ENCODE measurements at places on chromosomes 4 and X.
A peak's percentile ranks its signal among the peaks of the same experiment; 100 is the strongest.

GRCh38 chr4:38600575-38600974, 63.4 kb upstream of the KLF3 start:
- peaks cover 20% of the 10 kb centered on the region for H3K4me1 ChIP-seq
- H3K27ac ChIP-seq = no peak overlapping the region
- no peaks in the 10 kb centered on the region for H3K36me3 ChIP-seq
- H3K27me3 ChIP-seq = no peaks in the 10 kb centered on the region
- DNase-seq = no peak

DNA sequence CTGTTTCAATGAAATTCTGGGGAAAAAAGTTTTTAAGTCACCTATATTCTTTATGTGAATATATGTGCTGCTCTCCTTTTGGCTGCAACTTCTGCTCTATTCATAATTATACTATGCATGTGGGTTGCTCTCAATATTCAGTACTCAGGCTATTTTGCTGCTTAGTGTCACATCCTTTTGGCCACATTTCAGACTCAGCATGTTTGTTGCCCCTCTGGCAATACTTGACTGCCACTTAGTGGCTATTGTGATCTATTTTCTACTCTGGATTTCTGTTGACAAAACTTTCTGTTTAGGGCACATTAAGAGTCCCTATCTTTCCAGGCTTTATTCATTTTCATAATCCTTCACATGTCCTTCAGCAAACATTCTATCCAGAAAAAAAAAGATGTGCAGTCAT, 15.8 kb upstream of the CT45A1 start:
- no peaks in the 10 kb centered on the region for H3K4me1 ChIP-seq
- peaks cover 36% of the 10 kb centered on the region for H3K27me3 ChIP-seq
- H3K36me3 ChIP-seq = no peaks in the 10 kb centered on the region
- H3K4me3 ChIP-seq = no peak overlapping the region
- H3K27ac ChIP-seq = no peak overlapping the region
- no peak for DNase-seq

DNA sequence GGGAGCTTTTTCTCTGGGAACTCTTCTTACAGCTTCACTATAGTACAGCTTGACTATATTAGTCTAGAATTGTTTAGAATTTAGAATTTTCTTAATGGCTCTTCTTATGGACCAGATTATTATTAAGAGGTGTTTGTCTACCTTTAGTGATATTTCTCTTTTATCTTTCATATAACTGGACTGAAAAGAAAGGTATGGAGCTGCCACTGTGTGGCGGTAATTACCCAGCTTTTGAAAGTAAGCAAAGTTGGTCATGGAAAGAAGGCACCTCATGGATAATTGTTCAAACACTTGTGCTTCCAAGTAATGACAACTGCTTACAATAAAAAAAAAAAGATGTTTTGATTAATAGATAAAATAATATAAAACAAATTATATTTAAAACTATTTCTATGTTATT, 1112.5 kb downstream of the TECRL start:
- no peak overlapping the region for H3K4me3 ChIP-seq
- no peak overlapping the region for H3K27ac ChIP-seq
- no peaks in the 10 kb centered on the region for H3K4me1 ChIP-seq
- H3K27me3 ChIP-seq = no peaks in the 10 kb centered on the region
- DNase-seq = no peak

GRCh38 chrX:129655547-129656249, 942 bp upstream of the APLN start:
- DNase-seq = no peak
- peak overlapping the region; percentile 50 for H3K4me3 ChIP-seq
- no peaks in the 10 kb centered on the region for H3K36me3 ChIP-seq
- H3K4me1 ChIP-seq = peaks cover 10% of the 10 kb centered on the region
- peaks cover 46% of the 10 kb centered on the region for H3K27me3 ChIP-seq
- no peak overlapping the region for H3K27ac ChIP-seq

DNA sequence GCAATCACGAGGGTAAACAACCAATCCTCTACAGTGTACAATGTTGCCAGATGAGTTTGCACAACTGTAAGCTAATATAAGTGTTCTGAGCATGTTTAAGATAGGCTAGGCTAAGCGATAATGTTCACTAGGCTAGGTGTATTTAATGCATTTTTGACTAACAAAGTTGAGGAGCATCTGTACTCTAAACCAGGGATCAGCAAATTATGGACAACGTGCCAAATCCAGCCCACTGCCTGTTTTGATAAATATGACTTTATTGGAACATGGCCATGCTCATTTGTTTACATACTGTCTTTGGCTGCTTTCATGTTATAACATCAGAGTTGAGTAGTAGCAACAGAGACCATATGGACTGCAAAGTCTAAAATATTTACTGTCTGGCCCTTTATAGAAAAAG, 46.3 kb upstream of the ARHGEF6 start:
- no peak overlapping the region for H3K4me3 ChIP-seq
- H3K36me3 ChIP-seq = no peaks in the 10 kb centered on the region
- H3K4me1 ChIP-seq = no peaks in the 10 kb centered on the region
- H3K27ac ChIP-seq = no peak overlapping the region

GRCh38 chr4:94640151-94640550, 117.6 kb upstream of the BMPR1B start:
- H3K27ac ChIP-seq = no peak overlapping the region
- no peaks in the 10 kb centered on the region for H3K4me1 ChIP-seq
- H3K27me3 ChIP-seq = no peaks in the 10 kb centered on the region
- no peak overlapping the region for H3K4me3 ChIP-seq

- DNase-seq = no peak
- peaks cover 8% of the 10 kb centered on the region for H3K4me1 ChIP-seq
- peak overlapping the region; percentile 42 for H3K27ac ChIP-seq
- peaks cover 4% of the 10 kb centered on the region for H3K27me3 ChIP-seq
- H3K36me3 ChIP-seq = no peaks in the 10 kb centered on the region
Observed at GRCh38 chr4:158535130-158535614, 13.5 kb downstream of the RXFP1 start.

DNA sequence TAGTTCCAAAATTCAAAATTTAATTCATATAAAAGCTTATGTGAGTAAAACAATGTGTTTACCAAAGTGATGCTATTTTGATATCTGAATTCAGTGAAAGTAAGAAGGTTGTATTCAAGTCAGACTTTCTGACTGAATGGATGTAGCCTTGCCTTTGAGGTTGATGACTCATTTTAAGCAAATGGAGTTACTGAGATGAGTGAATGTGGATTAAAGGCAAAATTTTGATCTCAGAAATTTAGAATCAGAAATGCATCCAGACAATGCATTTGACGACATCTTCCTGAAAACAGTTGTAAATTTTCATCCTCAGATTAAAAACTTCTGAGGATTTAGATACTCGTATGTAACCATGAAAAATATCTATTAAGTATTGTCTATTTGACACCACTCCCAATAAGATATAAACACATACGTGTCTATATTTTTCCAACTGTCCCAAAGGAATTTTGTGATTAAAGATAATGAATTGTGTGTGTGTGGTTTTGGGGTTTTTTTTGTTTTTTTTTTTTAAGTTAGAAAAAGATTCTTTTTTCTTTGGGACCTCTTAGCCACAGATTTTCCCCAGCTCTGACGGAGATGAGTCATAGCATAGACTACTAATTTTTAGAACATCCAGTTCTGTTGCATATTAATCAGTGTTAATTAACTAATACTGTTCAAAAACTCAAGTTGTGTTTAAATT, 34.4 kb downstream of the NFKB1 start:
- peaks cover 73% of the 10 kb centered on the region for H3K4me1 ChIP-seq
- DNase-seq = no peak
- H3K27ac ChIP-seq = peak overlapping the region; percentile 91
- H3K36me3 ChIP-seq = peaks cover 94% of the 10 kb centered on the region
- H3K4me3 ChIP-seq = peak overlapping the region; percentile 56
- H3K27me3 ChIP-seq = no peaks in the 10 kb centered on the region

DNA sequence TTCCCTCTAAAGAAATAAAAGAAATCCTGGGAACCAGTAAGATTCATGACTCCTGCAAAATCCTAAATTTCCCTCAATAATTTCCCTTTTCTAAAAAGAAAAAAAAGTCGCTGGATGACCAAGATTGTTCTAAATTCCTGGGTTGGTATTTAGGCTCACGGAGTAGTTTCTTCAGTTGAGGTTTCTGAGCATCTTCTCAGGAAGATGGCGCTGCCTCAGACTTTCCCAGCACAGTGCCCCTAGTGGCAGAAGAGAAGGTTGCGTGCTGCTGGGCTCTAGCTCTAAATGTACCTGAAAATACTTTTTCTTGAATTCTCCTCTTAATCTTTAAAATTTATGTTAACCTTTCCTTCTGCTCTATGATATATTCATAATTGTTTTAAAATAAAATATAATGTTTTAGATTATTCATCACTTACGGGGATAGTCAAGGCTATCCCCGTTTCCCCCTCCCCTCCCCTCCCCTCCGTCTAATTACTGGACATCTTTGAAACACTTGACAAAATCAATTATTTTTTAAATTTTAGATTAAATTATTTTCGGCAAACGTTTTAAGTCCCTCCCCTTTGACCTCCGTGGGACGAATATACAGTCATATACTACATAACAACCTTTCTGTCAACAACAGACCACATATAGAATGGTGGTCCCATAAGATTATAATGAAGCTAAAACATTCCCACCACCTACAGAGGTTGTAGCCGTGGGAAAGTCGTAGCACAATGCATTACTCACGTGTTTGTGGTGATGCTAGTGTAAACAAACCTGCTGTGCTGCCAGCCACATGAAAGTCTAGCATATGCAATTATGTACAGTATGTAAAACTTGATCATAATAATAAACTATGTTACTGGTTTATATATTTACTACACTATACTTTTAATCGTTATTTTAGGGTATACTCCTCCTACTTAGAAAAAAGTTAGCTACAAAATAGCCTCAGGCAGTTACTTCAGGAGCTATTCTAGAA, 41.0 kb upstream of the GATB start:
- H3K4me3 ChIP-seq = no peak overlapping the region
- no peaks in the 10 kb centered on the region for H3K27me3 ChIP-seq
- peak; percentile 76 for DNase-seq
- H3K4me1 ChIP-seq = no peaks in the 10 kb centered on the region

DNA sequence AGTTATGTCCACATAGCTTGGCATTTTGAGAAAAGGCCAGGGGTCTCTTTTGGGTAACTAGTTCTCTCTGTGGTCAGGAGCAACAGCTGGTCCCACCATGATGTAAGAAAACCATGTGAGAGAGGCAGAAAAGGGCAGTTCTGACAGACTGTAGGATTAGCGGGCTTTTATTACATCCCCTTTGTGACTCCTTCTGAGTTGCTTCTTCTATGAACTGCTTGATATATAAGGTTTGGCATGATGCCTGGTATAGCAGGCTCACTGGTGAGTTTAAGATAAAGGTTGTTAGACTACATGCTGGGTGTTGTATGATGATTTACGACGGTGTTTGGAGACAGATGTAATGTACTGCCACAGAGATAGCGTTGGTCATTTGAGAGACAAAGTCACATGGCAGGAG, 2308.1 kb upstream of the AGA start:
- DNase-seq = no peak
- no peak overlapping the region for H3K27ac ChIP-seq
- no peaks in the 10 kb centered on the region for H3K4me1 ChIP-seq
- no peaks in the 10 kb centered on the region for H3K36me3 ChIP-seq
- no peak overlapping the region for H3K4me3 ChIP-seq
- no peaks in the 10 kb centered on the region for H3K27me3 ChIP-seq

DNA sequence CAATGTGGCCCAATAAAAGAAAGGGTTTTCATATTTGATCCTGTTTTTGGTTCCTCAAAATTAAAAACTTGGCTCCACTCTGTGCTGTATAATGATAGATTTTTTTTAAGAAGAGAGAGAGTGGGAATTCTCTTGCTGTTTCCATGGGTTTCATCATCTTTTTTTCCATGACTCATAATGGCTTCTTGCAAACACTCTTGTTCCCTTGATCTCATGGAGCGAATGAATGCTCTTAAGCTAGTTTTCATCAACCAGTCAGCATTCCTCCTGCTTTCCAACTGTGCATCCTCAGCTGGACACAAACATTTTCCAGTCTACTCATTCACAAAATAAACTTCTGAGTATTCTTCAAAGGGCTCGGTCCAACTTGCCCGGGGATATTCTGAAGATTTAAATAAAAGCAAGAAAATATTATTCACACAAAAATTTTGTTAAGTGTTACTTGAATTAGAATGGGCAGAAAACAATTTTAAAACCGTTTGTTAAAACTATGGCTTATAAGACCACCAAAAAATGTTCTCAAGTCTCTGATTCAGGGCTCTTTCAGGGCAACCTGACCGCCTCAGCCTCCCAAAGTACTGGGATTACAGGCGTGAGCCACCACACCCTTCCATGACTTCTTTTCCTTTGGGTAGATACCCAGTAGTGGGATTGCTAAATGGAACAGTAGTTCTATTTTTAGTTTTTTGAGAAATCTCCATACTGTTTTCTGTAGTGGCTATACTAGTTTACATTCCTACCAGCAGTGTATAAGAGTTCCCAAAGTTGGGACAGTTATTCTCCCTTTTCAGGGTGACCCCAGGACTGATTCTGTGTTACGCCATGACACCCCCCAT, 64.7 kb downstream of the TMEM156 start:
- H3K27ac ChIP-seq = peak overlapping the region; percentile 78
- H3K4me3 ChIP-seq = no peak overlapping the region
- no peaks in the 10 kb centered on the region for H3K27me3 ChIP-seq
- DNase-seq = no peak
- peaks cover 20% of the 10 kb centered on the region for H3K4me1 ChIP-seq
- H3K36me3 ChIP-seq = peaks cover 59% of the 10 kb centered on the region

- H3K36me3 ChIP-seq = no peaks in the 10 kb centered on the region
- no peak for DNase-seq
- H3K4me1 ChIP-seq = no peaks in the 10 kb centered on the region
- H3K4me3 ChIP-seq = no peak overlapping the region
Observed at GRCh38 chr4:94358101-94358500, 15.5 kb upstream of the HPGDS start.

DNA sequence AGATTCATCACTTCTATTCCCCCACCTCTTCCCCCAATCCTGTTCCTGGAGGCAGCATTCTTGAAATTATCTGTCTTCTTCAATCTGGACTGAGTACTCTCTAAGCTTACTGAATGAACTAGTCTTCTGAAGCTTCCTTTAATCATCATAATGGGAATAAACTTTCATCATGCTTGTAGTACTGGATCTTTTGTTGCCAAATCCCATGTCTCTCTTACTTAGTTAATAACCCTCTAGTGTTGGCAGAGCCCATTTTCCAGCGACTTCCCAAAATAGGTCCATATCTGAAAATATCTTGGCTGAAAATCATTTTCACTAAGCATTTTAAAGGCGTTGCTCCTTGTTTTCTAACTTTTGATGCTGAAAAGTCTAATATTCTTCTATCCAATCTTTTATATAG, 39.6 kb downstream of the RPS6KA3 start:
- H3K4me1 ChIP-seq = peaks cover 51% of the 10 kb centered on the region
- H3K4me3 ChIP-seq = no peak overlapping the region
- peaks cover 21% of the 10 kb centered on the region for H3K27me3 ChIP-seq
- H3K27ac ChIP-seq = peak overlapping the region; percentile 5
- DNase-seq = no peak
- peaks cover 53% of the 10 kb centered on the region for H3K36me3 ChIP-seq

- peaks cover 42% of the 10 kb centered on the region for H3K27me3 ChIP-seq
- no peak for DNase-seq
- H3K4me1 ChIP-seq = peaks cover 4% of the 10 kb centered on the region
- no peaks in the 10 kb centered on the region for H3K36me3 ChIP-seq
Observed at GRCh38 chrX:19512961-19513360, 2.3 kb downstream of the MAP3K15 start.

Data from activated T-cell treated with anti-CD3 and anti-CD28 coated beads, Interleukin-2, amount 50 U/mL, for 24 hours (primary cell).